ENCODE measurements at places on chromosomes 4 and X.

GRCh38 chrX:77937291-77937690, 26.8 kb downstream of the ATP7A start:
- no peak for DNase-seq

GRCh38 chr4:107913283-107913899, 18.0 kb upstream of the CYP2U1 start:
- peak; percentile 77 for DNase-seq

GRCh38 chrX:67654301-67654700, 110.5 kb downstream of the AR start:
- peak; percentile 72 for DNase-seq

DNA sequence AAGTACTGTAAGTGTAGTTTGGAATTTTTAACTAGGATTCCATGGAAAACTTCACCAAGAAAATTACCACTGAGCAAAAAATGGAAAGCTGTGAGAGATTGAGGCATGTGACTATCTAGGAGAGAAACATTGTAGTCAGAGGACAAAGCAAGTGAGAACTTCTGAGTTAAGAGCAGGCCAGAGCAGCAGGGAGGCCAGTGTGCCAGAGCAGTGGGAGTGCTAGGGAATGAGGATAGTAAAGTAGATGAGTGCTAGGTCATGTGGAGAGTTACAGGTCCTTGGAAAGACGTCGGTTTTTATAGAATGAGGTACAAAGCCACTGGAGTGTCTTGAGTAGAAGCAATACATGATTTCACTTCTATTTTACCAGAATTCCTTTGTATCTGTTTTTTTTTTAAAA, 52.7 kb upstream of the FAT4 start:
- no peak for DNase-seq
